ENCODE measurements at places on chromosomes 2 and 18.

DNA sequence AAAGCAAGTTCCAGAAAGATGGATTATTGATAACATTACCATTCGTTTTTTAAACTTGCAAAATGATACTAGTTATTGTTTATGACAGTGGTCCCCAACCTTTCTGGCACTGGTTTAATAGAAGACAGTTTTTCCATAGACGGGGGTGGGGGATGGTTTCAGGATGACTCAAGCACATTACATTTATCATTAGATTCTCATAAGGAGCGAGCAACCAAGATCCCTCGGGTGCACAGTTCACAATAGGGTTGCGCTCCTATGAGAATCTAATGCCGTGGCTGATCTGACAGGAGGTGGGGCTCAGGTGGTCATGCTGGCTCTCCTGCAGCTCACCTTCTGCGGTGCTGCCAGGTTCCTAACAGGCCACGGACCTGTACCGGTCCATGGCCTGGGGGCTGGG, 86.2 kb downstream of the BCL2 start:
- no peak for DNase-seq

GRCh38 chr2:128286011-128286721, 32.5 kb downstream of the HS6ST1 start:
- no peak for DNase-seq

GRCh38 chr18:74702950-74703349, 105.3 kb downstream of the ZNF407 start:
- DNase-seq, result no peak

GRCh38 chr2:73253901-73254300, 19.8 kb downstream of the CCT7 start:
- DNase-seq, result no peak

- DNase-seq, result no peak
Observed at GRCh38 chr18:42742969-42743368, 372.5 kb downstream of the RIT2 start.

GRCh38 chr18:63741769-63742168, 33.4 kb upstream of the SERPINB7 start:
- DNase-seq, result no peak

DNA sequence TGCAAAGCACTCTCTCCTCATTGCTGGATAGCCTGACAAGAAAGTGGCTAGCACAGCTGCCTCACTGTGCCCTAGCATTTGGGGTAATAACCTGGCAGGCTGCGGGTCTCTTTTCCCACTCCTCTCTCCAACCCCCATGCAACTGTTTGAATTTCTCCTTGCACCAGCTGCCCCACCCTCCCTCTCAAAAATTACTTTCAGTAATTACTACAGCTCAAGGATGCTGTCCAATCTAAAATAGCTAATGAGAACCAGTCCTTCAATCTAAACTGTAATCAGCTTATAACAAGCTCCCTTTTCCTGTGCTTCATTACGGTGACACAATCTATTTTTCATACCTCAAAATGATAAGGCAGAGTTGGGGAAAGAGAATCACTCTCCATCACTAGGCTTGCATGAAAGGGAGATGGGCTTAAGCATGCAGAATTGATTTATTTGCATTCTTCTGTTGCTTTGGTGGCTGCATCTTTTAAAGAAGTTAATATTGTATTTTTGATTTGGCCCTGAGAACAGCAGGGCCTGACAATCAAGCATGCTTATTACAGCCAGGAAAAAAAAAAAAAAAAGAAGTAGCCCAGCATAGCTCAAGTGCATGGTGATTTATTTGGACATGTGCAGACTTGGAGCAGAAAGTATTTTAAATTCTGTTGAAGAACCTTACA, 881.8 kb downstream of the SLC4A3 start:
- no peak for DNase-seq

GRCh38 chr2:239880396-239880795, 144.7 kb downstream of the NDUFA10 start:
- DNase-seq, result no peak

DNA sequence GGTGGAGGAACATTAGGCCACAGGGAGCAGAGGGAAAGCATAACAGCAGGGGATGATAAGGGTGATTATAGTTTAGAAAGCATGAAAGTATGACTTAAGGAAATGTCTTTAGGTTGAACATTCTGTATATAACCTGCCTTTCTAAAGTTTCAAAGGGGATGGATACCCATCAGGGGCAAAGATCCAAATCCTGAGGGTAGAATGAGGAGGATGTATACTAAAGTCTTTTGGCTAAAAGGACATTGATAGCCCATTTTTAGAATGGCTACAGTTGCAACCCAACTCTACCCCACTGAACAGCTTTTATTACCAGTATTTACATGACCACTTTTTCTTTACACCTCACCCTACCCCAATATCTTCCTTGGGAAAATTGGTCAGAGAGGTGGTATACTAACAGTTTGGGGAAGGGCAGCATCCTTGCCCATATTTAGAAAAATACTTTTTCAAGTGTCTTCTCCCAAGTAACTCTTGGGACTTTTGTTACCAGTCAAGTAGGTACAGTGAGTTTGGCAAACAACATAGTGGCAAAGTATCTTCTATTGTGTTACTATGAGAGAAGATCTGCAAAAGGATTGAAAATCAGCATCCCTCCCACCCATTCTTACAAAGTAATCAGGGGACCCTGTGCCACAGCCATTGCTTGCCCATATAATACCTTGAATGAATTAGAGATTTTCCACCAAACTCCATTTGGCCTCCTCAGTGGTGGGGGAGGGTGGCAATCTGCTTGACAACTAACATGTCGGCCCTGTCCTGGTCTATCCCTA, 8.3 kb downstream of the MAT2A start:
- no peak for DNase-seq

DNA sequence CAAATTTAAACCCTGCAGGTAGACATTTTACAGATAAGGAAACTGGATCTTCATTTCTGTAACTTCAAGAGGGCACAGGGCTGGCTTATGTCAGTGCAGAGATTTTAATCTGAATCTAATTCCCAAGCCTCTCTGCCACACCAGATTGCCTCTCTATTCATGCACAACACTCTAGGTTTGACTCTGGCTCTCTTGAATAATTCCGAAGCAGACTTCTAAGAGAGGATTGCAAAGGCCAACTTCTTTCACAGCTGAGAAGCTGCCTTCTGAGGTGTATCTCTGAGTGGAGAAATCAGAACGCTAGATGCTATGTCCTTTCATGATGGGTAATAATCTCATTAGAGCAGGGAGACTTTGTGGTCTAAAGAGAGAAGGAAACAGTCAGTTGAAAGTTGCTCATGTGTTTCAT, 20.1 kb upstream of the MGAT5 start:
- DNase-seq, result no peak

- no peak for DNase-seq
Observed at GRCh38 chr18:66395671-66396218, 208.1 kb downstream of the CDH19 start.

- DNase-seq, result no peak
Observed at GRCh38 chr2:56167616-56168562, 15.9 kb upstream of the CCDC85A start.

GRCh38 chr2:188870289-188870688, 103.9 kb upstream of the COL3A1 start:
- DNase-seq, result no peak

DNA sequence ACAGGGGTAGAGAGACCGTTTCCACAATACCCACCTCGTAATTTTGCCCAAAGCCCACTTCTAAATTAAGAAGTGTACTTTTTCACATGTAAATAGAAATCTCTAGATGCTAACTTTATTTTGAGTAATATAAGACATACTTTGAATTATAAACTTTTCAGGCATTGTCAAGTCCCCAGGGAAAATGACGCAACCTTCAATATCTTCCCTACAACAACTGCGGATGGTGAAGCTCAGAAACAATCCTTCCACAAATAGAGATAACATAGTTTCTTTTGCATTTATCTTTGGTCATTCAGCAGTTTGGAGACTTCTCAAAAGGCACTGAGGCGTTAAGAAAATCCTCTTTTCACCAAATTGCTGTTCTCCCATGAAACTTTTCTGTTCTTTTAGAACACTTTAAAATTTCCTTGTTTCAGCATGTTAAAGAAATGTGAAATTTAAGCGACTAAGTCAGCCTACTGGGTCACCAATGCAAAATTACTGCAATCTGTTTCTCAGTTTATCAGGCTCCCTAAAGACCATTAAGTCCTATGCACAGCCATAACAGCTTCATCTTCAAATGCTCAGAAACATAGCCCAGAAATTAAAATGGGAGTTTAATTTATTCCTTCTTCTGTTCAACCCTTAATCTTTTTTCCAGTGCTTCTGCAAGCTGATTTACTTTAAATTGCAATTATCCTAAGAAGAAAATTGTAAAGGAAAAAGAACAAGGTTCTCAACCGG, 118.3 kb upstream of the DNAJC10 start:
- DNase-seq, result no peak

DNA sequence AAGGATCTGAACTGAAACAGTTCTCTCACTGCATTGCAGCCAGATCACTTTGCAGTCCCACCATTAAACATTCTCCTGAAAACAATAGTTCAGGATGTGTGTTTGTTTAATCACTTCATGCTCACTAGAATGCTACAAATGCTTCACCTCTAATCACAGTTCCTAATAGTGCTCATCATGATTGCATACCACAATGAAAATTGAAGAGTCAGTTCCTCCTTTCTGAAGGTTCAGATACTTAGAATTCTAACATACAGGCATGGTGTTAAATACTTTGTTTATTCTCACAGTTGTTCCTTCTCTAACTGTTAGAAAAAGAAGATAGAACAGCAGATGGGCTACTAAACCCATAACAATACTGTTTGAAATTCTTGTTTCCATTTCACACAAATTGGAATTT, 622.3 kb upstream of the ACVR2A start:
- no peak for DNase-seq

DNA sequence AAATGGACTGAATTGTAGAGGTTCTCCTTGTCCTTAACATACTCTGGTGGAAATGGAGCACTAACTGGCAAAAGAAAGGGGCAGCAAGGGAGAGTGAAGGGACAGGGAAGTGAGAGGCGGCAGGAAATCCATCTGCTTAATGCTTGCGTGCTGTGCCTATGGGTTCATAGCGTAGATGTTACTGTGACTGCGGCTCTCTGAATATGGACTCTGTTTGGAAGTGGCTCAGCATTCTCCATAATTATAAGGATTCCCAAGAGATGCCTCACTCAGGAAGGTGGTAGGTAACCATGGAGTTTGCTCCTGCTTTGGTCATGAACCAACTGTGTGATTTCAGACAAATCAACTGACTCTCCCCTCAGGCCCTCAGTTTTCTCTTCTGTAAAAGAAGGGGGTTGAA, 50.0 kb downstream of the MYO3B start:
- no peak for DNase-seq

- DNase-seq, result no peak
Observed at GRCh38 chr2:174617120-174617519, 19.5 kb upstream of the WIPF1 start.

GRCh38 chr18:28682912-28683311, 506.0 kb upstream of the CDH2 start:
- DNase-seq, result no peak

- no peak for DNase-seq
Observed at GRCh38 chr2:170531876-170532275, 183.3 kb upstream of the SP5 start.

GRCh38 chr2:101328474-101329007, 20.0 kb upstream of the RNF149 start:
- no peak for DNase-seq

GRCh38 chr2:1645761-1646476, 98.4 kb downstream of the PXDN start:
- no peak for DNase-seq

DNA sequence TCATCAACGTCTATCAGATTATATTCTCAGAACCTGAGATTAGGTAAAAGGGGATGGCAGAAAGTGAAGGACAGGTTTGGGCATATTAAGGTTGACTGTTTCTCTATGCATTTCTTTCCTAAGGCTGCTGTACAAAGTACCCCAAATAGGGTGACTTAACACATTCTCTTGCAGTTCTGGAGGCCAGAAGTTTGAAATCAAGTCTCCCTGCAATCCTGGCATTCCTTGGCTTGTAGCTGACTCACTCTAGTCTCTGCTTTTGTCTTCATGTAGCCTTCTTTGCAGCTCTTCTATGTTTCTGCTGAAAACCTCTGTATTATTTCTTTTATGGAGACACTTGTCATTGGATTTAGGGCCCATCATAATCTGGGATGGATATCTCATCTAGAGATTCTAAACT, 364.3 kb downstream of the PLCL1 start:
- no peak for DNase-seq

GRCh38 chr2:69585855-69586555, 57.5 kb downstream of the AAK1 start:
- no peak for DNase-seq

GRCh38 chr2:222835143-222835822, 25.6 kb upstream of the ACSL3 start:
- no peak for DNase-seq

GRCh38 chr18:56148373-56148772, 490.0 kb downstream of the TXNL1 start:
- DNase-seq, result no peak

All from right renal cortex interstitium (tissue), 3 donors.